ENCODE measurements at places on chromosomes 1 and 21.

DNA sequence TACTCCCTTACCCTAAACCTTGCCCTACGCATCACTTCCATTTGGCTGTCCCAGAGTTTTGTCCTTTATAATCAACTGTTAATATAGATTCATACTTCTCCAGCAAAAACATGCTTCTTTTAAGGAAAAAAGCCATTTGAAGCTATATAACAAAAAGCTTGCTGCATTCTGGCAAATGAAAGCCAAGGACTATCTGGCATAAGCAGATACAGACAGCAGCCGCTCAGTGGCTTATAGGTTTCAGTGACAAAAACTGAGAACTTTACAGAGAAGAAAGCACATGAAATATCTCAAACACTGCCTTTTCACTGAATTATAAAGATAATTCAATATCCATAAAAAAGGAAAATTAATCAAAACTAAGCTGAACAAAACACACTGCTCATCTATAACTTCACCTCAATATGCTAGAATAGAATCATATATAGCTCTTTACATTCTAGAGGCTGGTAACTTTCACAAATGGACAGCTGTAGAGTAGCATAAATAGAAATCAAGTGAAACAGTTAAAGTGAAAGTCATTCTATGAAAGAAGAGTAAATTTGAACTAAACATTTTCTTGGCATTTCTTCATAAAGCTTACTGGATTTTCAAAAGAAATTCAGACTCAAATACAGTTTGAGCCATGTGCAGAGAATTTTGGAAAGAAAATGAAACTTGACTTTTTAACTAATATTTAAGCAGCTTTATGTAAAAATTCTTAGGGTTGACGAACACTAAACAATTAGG, 19.6 kb downstream of the CDC42BPA start:
- DNase-seq, result no peak

GRCh38 chr1:47578721-47579419, 141.0 kb downstream of the FOXD2 start:
- no peak for DNase-seq

GRCh38 chr21:34792504-34793089, 123.8 kb downstream of the CLIC6 start:
- DNase-seq, result no peak

- no peak for DNase-seq
These were observed 4.8 kb upstream of the SELENBP1 start for GRCh38 chr1:151377150-151377884.

GRCh38 chr1:26280333-26281042, 602 bp downstream of the SH3BGRL3 start:
- DNase-seq, result no peak

DNA sequence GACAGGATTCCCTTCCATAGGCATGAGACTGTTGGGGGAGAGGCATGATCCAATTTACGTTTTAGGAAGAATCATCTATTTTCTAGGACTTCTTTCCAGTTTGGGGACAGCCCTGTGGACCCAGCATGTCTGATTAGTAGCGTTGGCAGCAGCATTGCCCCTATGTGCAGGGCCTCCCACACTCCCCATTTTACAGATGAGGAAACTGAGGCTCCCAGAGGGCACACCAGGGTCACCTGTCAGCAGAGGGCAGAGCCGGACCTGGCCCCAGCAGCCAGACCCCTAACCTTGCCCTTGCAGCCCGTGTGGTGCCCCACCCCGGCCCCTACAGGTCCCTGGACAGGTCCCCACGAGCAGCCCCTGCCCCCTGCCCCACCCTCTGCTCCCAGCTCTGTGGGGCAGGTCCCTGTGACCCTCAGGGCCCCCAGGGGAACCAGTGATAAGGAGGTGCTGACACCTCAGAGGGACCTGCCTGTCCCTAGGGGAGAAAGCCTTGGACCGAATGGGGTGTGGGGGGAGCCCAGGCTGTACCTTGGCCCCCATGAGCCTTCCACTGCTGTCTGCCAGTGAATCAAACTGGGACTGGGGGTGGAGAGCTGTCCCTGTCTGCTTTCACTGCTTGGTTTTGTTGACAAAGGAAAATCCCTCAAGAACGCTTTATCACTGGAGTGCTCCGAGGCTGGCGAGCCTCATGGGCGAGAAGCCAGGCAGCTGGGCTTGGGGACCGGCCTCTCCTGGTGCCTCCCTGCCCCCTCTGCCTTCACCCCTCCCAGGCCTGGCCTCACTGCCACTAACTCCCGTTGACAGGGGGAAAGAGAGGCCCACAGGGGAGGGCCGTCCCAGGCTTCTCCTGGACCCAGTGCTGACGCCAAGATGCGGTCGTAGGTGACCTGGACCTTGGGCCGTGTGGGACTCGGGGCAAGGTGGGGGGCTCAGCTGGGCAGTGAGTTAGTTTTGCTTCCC, 39.4 kb upstream of the CCDC27 start:
- no peak for DNase-seq

- DNase-seq, result no peak
These were observed 1.6 kb downstream of the DDI2 start for GRCh38 chr1:15618655-15619525.

DNA sequence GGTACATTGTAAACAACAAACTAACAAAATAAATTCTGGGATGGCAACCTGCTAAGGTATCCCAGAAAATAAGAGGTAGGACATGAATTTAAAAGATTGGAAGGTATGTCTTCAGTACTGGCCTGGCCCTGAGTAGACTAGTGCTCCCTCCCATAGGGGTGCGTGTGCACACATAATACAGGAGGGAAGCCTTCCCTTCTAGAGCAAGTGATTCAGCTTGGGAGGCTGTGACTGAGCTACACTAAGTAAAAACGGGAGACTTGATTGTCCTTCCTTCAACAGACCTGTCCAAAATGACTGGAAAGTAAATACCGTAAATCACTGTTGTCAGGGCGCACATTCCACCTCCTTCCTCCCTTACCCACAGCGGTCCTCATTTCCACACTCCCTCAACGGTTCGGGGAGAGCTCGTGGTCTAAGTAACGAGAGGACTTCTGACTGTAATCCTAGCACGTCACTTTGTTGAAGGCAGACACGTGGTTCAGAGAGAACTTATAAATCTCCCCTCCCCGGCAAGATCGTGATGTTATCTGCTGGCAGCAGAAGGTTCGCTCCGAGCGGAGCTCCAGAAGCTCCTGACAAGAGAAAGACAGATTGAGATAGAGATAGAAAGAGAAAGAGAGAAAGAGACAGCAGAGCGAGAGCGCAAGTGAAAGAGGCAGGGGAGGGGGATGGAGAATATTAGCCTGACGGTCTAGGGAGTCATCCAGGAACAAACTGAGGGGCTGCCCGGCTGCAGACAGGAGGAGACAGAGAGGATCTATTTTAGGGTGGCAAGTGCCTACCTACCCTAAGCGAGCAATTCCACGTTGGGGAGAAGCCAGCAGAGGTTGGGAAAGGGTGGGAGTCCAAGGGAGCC, at the start of gene TGFB2:
Gene TGFB2 (plus strand): TSS at position 523 of the 859 bp plus-strand sequence. CDS start 1,366 bp downstream, outside the sequence.
- DNase-seq, result no peak

DNA sequence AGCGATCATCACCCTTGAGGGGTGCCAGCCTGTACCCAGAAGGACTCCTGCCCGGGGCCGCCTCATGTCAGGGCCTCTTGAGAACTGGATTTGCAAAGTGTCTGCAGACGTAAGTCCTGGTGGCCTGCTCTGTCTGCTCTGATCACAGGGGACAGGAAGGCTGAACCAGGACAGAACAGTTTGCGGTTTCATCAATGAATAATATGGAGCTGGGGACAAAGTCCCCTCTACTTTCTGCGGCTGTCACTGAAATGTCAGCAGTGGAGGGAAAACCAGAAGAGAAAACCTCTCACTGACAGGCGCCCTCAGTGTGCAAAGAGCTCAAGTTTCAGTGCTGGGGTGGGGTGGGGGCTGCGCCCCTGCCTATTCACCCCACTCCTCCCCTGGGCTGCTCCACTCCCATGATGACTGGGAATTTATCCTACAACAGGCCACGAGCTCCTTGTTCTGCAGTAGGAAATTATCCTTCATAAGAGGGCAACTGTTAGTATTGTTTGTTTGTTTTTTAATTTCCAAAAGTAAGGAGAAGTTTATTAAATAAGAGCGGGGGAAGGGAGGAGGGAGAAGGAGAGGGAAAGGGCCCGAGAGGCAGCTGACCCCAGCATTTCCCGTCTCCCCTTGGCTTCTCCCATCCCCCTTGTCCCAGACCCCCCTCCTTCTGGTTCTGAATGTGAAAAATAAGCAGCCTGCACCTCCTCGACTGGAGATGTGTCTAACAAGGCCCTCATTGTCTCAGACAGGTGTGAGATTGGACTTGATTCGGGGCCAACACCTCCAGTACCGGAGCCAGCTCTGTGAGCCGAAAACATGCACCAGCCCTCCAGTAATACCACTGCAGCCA, 149.2 kb downstream of the CLIC6 start:
- DNase-seq, result no peak

- no peak for DNase-seq
These were observed 20.6 kb downstream of the RUNX3 start for GRCh38 chr1:24909388-24909898.

GRCh38 chr1:1085911-1086841, 12.1 kb upstream of the RNF223 start:
- no peak for DNase-seq

DNA sequence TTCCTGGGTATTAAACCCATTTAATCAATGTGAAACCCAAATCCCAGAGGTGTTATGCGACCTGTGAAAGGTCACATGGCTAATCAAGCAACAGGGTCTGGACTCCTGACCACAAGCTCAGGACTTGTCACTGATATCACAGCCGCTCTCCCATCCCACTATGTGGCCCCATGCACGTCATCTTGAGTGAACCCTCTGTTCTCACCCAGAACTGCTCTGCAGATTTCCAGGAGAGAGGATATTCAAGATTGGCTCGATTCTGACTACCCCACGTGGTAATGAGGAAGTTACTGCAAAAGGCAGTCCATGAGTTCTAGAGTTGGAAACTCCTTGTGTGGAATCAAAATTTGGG, 173.5 kb upstream of the ETV3 start:
- DNase-seq, result no peak

DNA sequence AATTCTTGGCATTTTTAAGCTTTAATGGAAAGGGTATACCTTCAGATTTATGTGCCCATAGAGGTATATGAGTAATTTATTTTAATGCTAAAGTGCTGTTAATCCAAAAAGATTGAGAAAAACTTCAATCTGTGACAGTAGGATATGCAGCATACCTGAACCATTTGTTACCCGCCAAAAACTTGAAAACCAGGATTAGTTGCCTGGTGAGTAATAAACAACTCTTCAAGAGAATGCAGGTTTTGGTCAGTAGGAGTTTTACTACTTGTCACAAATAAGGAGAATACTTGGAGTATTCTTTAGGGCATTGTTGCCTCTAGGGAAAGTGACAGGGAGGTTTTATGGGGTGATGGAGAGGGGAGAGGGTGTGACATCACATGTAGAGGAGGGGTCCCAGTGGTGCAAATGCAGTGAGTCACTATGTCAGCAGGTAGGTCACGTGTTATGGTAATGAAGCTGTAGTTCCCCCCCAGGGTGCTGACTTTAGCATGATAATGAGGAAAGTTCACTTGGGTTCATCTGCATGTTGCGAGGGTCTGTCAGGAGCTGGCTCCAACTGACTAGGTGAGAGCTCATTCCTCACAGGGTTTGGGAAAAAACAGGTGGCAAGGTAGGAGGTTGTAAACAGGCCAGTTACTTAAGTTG, 23.1 kb downstream of the USP25 start:
- DNase-seq, result no peak

- no peak for DNase-seq
These were observed 75.5 kb downstream of the LRRC8D start for GRCh38 chr1:89896105-89896942.

DNA sequence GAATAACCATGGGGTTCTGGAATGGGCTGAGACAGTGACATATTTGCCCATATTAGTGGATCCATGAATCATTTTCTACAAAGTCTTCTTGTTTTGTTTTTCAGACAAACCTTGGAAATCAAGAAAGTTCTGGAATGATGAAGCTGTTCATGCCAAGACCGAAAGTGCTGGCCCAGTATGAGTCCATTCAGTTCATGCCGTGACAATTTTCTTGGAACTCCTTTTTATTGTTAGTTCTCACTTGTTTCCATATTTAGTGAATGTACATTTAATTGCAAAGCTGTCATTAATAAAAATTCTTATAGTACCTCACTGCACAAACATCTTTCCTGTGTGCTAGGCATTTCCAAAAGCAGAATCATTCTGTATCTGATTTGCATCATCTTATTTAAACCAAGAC, 100.6 kb upstream of the KCNJ15 start:
- DNase-seq, result no peak

DNA sequence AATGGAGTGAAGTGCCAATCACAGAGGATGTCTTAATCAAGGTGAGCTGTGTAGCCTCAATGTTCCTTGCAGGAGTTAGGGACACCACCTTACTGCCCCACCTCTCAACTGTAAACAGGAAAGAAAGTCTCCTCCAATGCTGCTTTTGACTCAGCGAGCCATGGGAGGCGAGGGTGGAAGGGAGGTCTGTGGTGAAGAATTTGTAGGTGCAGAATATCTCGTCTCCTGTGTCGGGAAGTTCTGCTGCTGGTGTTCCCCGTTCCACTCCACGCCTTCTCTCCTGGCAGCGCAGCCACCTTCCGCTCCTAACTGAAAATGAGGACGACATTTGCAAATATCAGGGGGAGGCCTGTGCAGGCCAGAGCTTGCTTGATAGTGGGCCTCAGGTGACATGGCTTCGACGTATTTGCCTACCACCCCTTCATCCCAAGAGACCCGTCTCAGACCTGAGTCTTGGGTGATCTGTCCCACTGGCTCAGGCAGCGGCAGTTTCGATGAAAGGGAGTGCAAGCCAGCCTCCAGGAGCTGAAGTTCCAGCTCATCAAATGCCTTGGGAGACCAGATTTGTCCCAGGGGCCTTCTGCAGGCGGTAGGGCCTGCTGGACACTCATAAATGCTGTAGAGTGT, 368.3 kb upstream of the C1orf174 start:
- DNase-seq, result no peak

DNA sequence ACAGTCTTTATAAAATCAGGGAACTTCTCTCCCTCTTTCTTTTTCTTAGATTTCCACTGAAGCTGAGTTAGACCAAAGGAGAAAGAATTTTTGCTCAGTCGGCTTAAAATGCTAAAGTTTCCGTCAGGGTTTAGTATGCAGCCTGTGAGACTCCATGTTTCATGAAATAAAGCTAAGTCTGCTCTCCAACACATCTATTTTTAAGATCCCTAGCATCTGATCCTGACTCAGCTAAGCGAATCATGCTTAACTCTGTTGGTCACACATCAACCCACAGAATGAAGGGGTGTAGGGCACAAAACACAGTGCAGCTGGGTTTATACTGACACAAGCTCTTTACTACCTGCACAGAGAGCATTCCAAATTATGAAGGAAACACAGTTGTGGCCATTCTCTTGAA, 102.4 kb upstream of the ZNF281 start:
- no peak for DNase-seq

- no peak for DNase-seq
These were observed 440.2 kb downstream of the PTPRU start for GRCh38 chr1:29676496-29676895.

- no peak for DNase-seq
These were observed 220.5 kb upstream of the MAP1LC3C start for GRCh38 chr1:242219298-242219901.
